ENCODE measurements at places on chromosomes 6 and 20. TPM values are rescaled to one million over a fixed set of nuclear protein-coding genes. Genes with fewer than 3 reads are reported as not detected.

DNA sequence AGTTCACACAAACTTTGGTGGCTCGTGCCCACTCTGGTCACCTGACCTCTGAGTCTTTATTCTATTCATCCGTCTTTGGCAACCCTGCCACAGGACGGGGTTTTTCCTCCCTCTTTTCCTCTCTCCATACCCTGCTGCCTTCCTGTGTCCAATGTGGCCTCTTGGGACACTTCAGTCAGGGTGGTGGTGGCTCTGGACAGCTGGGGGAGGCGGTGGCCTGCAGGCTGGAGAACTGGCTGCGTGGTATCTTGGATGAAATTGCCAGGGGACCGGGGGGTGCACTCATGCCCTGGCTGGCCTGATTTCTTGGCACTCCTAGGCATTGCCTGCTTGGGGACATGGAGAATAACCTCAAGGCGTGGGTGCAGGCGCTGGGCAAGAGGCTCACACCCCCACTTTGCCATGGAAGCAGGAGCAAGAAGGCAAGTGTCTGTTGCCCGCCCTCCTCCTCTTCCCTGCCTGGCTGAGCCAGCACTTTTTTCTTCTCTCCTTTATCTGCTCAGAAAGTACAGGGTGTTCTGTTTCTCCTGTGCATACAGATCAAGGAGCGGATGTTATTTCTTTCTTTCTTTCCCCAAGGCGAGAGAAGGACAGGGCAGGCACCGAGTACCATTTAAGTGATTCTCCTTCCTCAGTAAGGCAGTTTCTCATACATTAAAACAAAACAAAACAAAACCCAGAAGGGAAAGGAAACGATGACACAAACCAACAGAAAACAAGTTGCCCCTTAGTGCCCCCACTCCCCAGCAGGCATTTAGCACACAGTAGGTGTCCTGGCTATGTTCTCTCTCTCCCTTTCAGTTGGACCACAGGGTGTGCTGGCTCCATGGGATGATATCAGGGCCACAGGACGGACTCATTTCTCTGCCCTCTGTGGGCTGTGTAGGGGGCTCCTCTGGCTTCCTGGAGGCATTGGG, 155.5 kb upstream of the RNF24 start:
- no peak for DNase-seq

DNA sequence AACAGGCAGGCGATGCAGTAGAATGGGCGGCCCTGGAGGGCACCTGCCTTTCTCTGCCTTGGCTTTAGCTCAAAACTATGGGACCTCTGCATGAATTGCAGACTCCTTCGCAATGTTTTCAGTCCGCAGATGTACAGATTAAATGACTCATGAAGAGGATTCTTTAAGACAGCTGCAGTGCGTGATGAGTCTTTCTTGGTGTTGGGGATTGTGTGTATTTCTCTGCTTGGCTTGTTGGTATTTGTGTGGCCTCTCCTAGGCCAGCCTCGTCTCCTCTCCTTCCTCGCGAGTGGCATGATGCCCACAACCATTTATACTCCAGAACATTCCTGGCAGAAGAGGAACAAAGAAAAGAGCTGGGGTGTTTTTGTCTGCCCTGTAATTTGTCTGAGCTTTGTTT, 110.6 kb downstream of the SYNDIG1 start:
- DNase-seq = no peak

GRCh38 chr6:13914351-13914750, 10.4 kb upstream of the RNF182 start:
- no peak for DNase-seq

- DNase-seq = no peak
These were observed 125.6 kb downstream of the BANF2 start for GRCh38 chr20:17825252-17825959.

The RSPH9 gene
- 0.35 TPM for total RNA-seq

DNA sequence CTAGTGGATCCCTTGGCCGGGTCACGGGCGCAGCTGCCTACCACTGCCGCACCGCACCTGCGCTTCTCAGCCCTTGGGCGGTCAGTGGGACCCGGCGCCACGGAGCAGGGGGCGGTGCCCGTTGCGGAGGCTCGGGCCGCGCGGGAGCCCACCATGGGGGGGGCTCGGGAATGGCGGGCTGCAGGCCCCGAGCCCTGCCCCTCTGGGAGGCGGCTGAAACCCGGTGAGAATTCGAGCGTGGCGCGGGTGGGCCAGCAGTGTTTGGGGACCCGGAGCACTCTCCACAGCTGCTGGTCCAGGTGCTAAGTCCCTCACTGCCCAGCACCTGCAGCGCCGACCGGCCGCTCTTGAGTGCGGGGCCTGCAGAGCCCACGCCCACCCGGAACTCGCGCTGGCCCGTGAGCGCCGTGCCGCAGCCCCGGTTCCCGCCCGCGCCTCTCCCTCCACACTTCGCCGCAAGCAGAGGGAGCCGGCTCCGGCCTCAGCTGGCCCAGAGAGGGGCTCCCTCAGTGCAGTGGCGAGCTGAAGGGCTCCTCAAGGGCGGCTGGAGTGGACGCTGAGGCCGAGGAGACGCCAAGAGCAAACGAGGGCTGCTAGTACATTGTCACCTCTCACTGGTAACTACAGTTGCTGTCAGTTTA, 120.5 kb upstream of the TMEM170B start:
- DNase-seq = peak; percentile 35

- DNase-seq = no peak
These were observed 89.8 kb upstream of the TENT5A start for GRCh38 chr6:81842254-81842653.

The ZC2HC1B gene
- not detected for total RNA-seq

DNA sequence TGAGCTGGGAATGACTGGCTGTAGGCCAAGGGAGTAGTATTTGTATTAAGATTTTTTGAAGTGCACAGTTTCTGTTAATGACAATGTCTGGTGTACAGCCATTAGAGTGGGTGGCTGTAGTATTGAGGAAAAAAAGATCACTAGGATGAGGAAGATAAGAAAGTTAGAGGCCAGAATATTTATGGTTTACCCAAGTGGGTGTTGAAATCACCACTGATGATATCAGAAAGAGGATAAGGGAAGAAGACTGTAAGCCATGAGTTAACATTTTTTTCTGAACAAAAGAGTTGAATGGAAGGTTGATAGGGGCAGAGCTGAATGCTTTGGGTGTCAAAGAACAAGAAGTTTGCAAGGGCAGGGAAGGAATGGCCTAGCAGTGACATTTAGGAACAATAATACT, 104.7 kb downstream of the PRDM13 start:
- DNase-seq = no peak

GRCh38 chr20:1816384-1817381, 78.5 kb upstream of the SIRPA start:
- no peak for DNase-seq

DNA sequence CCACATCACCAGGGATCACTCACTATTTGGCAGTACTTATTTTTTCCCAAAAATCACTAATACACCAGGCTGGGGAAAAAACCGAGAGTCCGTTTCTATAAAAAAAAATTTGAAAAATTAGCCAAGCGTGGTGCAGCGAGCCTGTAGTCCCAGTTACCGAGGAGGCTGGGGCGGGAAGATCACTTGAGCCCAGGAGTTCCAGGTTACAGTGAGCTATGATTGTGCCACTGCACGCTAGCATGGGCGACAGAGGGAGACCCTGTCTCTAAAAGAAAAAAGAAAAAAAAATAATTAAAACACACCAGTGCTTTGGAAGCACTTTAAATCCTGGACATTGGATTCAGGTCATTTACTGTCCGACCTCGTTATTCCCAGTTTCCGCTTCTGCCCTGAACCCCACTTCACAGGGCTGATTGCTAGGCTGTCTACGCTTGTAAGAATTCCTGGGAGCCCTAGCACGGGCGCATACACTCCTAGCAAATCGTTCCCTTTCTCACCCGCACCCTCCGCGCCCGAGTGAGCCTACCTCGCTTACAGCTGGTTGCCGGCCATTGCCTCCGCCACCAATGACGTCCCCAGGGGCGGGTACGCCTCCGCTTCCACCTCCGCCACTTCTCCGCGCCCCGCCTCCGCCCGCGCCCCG, at the start of gene TPMT:
TSS of gene TPMT (minus strand) at position 571 of the 643 bp plus-strand sequence. CDS start 5,950 bp downstream, outside the sequence.
- DNase-seq = no peak

The CRISP3 gene
- total RNA-seq = not detected

GRCh38 chr6:27601668-27602254, 128.9 kb upstream of the ZNF184 start:
- peak; percentile 59 for DNase-seq

The RIMS1 gene
- total RNA-seq = 1.1 TPM

- DNase-seq = no peak
These were observed 454.6 kb upstream of the MARCKS start for GRCh38 chr6:113402544-113402943.

The SOX18 gene
- total RNA-seq = 0.81 TPM

GRCh38 chr6:160224639-160225237, 33.9 kb downstream of the SLC22A2 start:
- no peak for DNase-seq

The TAB2 gene
- 45.3 TPM for total RNA-seq

The LY6G6D gene
- not detected for total RNA-seq

- DNase-seq = no peak
These were observed 30.1 kb upstream of the MAFB start for GRCh38 chr20:40718982-40719729.

DNA sequence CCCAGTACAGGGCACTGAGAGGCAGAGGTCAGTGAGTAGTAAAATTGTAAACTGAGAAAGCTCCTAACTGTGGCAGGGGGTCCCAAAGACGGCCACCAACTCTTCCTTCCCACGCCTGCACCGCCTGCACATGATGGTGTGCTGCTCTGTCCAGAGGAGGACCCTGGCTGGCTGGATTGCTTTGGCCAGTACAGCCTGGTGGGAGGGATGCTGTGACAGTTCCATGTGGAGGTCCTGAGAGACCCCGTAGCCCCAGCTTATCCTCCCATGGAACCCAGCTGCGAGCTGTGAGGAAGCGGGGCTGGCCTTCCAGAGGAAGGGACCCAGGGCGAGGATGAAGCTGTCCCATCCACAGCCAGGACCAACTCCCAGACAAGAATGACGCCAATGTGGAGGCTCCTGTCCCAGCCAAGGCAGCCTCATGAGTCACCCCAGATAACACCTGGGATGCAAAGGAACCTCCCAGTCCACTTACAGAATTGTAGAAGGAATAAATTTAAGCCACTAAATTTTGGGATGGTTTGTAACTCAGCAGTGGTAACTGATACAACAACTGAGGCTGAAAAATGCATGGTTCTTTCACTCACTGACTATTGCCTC, 2.0 kb upstream of the ACSS1 start:
- DNase-seq = peak; percentile 7
